KG1 (cell line): ENCODE measurements at places on chromosomes 16 and 17.

- no peak for DNase-seq
Measured at GRCh38 chr17:80558046-80558445, 13.4 kb downstream of the RPTOR start.

DNA sequence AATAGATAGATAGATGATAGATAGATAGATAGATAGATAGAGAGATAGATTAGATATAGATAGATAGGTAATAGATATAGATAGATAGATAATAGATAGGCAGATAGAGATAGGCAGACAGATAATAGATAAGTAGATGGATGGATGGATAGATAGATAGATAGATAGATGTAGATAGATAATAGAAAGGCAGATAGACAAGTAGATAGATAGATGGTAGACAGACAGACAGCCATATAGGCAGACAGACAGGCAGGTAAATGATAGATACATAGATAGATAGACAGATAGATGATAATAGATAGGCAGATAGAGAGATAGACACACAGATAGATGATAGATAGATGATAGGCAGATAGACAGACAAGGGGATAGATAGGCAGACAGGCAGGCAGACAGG is 191.4 kb upstream of the TNRC6C start:
- DNase-seq, result no peak

GRCh38 chr17:39804839-39805238 is 59.3 kb downstream of the IKZF3 start:
- no peak for DNase-seq

- no peak for DNase-seq
Measured at GRCh38 chr17:68578236-68578635, 22.9 kb downstream of the FAM20A start.

DNA sequence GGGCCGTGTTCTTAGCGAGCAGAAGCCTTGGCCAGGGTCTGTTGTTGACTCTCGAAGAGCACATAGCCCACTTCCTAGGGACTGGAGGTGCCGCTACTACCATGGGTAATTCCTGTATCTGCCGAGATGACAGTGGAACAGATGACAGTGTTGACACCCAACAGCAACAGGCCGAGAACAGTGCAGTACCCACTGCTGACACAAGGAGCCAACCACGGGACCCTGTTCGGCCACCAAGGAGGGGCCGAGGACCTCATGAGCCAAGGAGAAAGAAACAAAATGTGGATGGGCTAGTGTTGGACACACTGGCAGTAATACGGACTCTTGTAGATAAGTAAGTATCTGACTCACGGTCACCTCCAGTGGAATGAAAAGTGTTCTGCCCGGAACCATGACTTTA is 18.5 kb downstream of the RSPRY1 start:
- DNase-seq, result no peak

GRCh38 chr16:58306327-58306726 is 11.5 kb upstream of the PRSS54 start:
- DNase-seq, result no peak

- DNase-seq, result no peak
Measured at GRCh38 chr17:74760404-74761105, 12.1 kb downstream of the NHERF1 start.

DNA sequence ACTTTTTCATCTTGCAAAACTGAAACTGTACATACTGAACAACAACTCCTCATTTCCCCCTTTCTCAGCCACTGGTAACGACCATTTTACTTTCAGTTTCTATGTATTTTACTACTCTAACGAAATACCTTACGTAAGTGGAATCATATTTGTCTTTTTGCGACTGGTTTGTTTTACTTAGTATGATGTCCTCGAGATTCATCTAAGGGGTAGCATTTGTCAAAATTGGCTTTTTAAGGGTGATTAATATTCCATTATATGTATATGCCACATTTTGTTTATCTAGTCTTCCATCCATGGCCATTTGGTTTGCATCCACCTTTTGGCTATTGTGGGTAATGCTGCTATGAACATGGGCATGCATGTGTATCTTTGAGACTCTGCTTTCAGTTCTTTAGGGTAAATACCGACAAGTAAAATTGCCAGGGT is 10.4 kb downstream of the KPNB1 start:
- no peak for DNase-seq

- no peak for DNase-seq
Measured at GRCh38 chr17:69820876-69821473, 254.1 kb upstream of the KCNJ16 start.

DNA sequence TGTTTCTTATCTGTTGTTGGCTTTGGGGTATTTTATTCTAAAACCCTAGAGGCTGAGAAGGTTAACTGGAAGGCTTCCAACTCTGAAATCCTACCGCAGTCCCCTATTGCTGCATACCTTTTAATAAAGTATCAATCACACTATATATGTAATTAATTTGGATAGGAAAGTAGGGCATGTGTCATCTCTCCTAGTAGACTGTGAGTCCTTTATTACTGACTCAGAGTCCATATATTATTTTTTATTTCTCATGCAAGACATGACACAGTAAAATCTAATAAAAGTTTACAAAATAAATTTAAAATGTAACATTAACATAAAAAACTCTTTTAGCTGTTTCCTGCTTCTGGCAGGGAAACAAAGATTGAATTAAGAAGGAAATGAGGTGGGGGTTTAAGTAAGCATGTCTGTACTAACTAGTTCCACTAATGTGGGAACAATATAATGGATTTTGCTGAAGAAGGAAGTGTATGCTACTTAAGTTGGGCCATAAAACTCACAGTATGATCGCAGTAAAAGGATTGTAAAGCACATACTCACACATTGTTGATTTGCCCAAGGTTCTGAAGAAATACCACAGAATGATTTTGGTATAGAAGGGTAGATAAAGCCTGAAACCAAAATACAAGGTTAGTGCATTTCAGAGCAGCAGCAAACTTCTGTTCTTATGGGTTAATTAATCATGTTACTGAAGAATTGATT is 97.6 kb upstream of the HLF start:
- DNase-seq, result no peak

- DNase-seq, result no peak
Measured at GRCh38 chr17:79809530-79810129, 12.8 kb upstream of the CBX8 start.

DNA sequence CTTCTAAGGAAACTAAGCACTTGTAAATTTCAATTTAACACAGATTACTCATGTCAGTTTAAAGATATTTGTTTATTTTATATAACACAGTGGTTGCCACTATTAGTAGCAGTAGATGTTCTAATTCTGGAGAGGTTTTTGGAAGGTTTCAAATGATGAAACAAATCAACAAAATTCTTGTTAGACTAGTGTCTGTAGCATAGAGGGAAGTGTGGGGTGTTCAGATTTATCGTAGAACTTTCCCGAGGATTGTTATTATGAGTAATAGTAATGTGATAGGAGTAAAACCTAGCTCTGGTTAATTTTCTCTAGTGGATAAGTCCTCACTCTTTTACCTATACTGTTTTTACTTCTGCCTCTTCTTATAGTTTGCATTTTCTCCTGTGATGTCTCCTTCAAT is 6.3 kb downstream of the GAN start:
- DNase-seq, result no peak

DNA sequence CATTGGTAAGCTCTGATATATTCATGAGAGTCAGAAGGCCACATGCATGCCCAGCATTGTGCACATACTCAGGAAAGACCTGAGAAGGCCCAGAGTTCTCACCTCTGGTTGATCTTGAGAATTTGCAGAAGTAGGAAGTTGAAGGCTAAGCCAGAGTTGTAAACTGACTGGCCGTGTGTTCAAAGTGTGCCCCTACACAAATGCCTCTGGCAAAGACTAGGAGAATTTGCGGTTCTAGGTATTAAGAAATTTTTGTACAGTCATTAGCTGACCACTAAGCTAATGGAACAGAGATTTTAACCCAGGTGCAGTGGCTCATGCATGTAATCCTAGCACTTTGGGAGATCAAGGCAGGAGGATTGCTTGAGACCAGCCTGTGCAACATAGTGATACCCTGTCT is 25.0 kb downstream of the FBXL20 start:
- DNase-seq, result no peak

- no peak for DNase-seq
Measured at GRCh38 chr17:66040402-66040801, 151.5 kb downstream of the CEP112 start.

DNA sequence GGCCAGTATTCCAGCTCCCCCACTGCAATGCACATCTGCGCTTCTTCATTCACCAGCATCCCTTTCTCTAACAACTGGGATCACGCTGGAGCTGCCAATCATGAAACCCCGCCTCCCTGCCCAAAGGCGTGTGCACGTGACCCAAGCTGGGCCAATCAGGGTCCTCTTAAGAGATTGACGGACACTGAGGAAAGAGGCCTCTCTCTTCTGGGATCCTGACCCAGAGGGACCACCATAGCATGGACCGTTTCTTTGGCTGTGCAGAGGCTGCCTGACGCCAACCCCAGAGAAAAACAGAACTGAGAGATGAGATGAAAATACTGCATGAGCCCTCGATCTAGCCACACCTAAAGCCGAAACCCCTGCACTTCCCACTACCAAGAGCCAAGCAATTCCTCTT is 32.0 kb downstream of the COTL1 start:
- DNase-seq, result no peak
